Mesothelial cell of epicardium (in vitro differentiated cells): ENCODE measurements at places on chromosomes 2 and 18.

DNA sequence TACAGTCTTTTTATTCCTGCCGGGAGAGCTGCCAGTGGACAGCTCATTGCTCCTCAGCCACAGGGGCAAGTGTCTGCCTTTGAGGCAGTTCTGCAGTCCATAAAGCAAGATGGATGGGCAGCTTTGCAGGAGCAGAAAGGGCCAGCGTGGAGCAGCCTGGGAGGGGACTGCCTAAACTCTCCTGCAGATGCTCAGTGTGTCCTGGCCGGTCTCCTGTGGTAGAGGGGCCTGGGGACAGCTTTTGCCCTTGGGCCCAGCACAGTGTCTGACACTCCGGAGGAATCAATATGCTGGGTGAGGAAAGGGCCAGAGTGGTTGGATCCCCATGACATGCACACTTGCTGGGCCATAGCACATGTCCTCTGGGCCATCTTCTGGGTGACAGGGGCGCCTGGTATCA is 65.7 kb upstream of the DAPL1 start:
- H3K27me3 ChIP-seq = peaks cover 6% of the 10 kb centered on the region
- H3K4me3 ChIP-seq = no peak overlapping the region
- no peaks in the 10 kb centered on the region for H3K36me3 ChIP-seq
- no peak for DNase-seq

DNA sequence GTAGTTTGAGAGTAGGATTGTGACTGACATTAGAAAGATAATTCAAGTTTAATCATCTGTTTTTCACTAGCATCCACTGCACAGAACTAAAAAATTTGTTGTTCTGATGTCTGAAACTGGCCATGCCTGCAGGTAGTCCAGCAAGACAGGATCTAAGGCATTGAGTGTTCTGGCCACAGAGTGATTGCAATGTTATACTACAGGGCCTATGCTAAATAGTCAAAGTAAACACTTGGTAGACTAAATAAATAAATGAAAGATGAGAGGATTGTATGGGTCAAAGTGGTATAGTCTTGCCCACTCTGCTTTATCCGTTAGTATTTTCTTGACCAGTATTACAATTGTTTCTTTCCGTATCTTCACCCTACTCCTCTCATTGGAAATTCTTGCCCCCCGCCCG is 27.6 kb upstream of the FANCL start:
- H3K4me3 ChIP-seq = no peak overlapping the region
- peaks cover 3% of the 10 kb centered on the region for H3K4me1 ChIP-seq
- H3K27ac ChIP-seq = no peak overlapping the region
- no peaks in the 10 kb centered on the region for H3K36me3 ChIP-seq
- DNase-seq = no peak

GRCh38 chr18:57915865-57916582 is 112.9 kb upstream of the ATP8B1 start:
- DNase-seq = no peak
- H3K27ac ChIP-seq = peak overlapping the region; percentile 28
- no peaks in the 10 kb centered on the region for H3K36me3 ChIP-seq
- no peak overlapping the region for H3K4me3 ChIP-seq
- peaks cover 16% of the 10 kb centered on the region for H3K4me1 ChIP-seq
- H3K27me3 ChIP-seq = peaks cover 5% of the 10 kb centered on the region

GRCh38 chr2:10360460-10360849 is 57.8 kb downstream of the HPCAL1 start:
- no peak for DNase-seq
- no peaks in the 10 kb centered on the region for H3K36me3 ChIP-seq
- H3K27ac ChIP-seq = peak overlapping the region; percentile 36
- H3K4me1 ChIP-seq = peaks cover 11% of the 10 kb centered on the region
- no peak overlapping the region for H3K4me3 ChIP-seq

GRCh38 chr18:70422391-70422965 is 133.6 kb downstream of the SOCS6 start:
- DNase-seq = no peak
- no peak overlapping the region for H3K4me3 ChIP-seq
- peak overlapping the region; percentile 28 for H3K27ac ChIP-seq
- H3K27me3 ChIP-seq = peaks cover 5% of the 10 kb centered on the region
- peaks cover 37% of the 10 kb centered on the region for H3K4me1 ChIP-seq
- H3K36me3 ChIP-seq = no peaks in the 10 kb centered on the region

- H3K4me3 ChIP-seq = no peak overlapping the region
- peaks cover 7% of the 10 kb centered on the region for H3K4me1 ChIP-seq
- peaks cover 50% of the 10 kb centered on the region for H3K36me3 ChIP-seq
- DNase-seq = no peak
Observed at GRCh38 chr2:58157754-58158153, 83.4 kb downstream of the FANCL start.

GRCh38 chr2:47354848-47355204 is 48.1 kb upstream of the MSH2 start:
- no peak overlapping the region for H3K4me3 ChIP-seq
- H3K36me3 ChIP-seq = peaks cover 2% of the 10 kb centered on the region
- no peak overlapping the region for H3K27ac ChIP-seq
- H3K4me1 ChIP-seq = peaks cover 7% of the 10 kb centered on the region
- no peak for DNase-seq
- no peaks in the 10 kb centered on the region for H3K27me3 ChIP-seq

GRCh38 chr18:8794156-8794933 is 89.0 kb downstream of the MTCL1 start:
- no peak overlapping the region for H3K27ac ChIP-seq
- no peaks in the 10 kb centered on the region for H3K27me3 ChIP-seq
- H3K4me3 ChIP-seq = no peak overlapping the region
- peaks cover 19% of the 10 kb centered on the region for H3K4me1 ChIP-seq
- no peak for DNase-seq

DNA sequence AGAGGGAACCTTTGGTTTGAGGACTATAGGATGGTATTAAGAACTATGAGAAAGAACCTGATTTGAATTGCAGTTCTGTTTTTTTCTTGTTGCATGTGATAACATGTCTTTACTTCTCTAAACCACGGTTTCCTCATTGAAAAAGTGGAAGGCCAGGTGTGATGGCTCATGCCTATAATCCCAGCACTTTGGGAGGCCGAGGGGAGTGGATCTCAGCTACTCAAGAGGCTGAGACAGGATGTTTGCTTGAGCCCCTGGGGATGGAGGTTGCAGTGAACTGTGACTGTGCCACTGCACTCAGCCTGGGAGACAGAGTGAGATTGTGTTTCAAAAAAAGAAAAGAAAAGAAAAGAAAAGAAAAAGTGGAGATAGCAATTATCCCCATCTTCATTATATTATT is 32.3 kb downstream of the SCN9A start:
- no peak for DNase-seq
- no peak overlapping the region for H3K27ac ChIP-seq
- peaks cover 18% of the 10 kb centered on the region for H3K27me3 ChIP-seq
- no peaks in the 10 kb centered on the region for H3K36me3 ChIP-seq

DNA sequence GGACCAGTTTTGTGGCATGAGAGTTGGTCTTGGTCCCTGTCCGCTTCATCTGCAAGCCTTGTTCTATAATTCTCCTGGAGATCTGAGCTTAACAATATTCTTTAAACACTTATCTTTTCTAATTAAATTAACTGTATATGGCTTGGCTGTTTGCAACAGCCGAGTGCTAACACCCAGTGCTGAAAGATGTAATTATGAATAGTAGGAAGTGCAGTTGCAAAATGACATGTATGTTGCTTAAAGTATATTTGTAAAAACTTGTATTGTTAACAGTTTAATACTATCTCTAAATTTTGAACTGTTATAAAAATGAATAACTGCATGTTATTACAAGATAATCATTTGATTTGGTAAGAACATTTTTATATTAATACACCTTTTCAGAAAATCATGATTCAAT is 45.1 kb downstream of the CCDC102B start:
- H3K4me3 ChIP-seq = no peak overlapping the region
- DNase-seq = no peak
- no peaks in the 10 kb centered on the region for H3K27me3 ChIP-seq
- H3K27ac ChIP-seq = no peak overlapping the region
- peaks cover 17% of the 10 kb centered on the region for H3K4me1 ChIP-seq

DNA sequence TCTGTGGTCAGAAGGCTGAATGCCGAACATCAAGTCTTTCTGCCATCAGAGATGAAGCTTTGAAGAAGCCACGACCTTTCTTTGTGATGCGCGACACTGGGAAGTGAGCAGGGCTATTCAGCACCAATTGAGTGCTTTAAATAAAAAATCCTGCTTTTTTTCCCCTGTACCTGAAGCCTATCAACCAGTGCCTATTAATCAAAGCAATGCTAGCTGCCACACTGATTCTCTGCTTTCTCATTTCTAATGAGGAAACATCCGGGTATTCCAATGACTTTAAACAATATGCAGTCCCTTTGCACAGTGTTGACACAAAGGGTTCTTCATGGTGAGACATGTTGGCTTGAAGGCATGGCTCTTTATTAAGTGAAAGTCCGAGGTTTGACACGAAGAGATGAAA is 88.0 kb downstream of the GALR1 start:
- DNase-seq = no peak
- peaks cover 12% of the 10 kb centered on the region for H3K27me3 ChIP-seq
- H3K27ac ChIP-seq = no peak overlapping the region
- H3K36me3 ChIP-seq = no peaks in the 10 kb centered on the region
- H3K4me3 ChIP-seq = no peak overlapping the region

- H3K4me3 ChIP-seq = no peak overlapping the region
- H3K4me1 ChIP-seq = peaks cover 19% of the 10 kb centered on the region
- DNase-seq = no peak
Observed at GRCh38 chr2:83081826-83082690, 1377.0 kb downstream of the SUCLG1 start.

- no peak overlapping the region for H3K27ac ChIP-seq
- H3K36me3 ChIP-seq = no peaks in the 10 kb centered on the region
- H3K27me3 ChIP-seq = no peaks in the 10 kb centered on the region
- H3K4me3 ChIP-seq = no peak overlapping the region
- DNase-seq = no peak
Observed at GRCh38 chr2:187842978-187843847, 289.0 kb upstream of the TFPI start.

GRCh38 chr18:54557958-54558357 is 33.1 kb upstream of the DYNAP start:
- no peak overlapping the region for H3K4me3 ChIP-seq
- peaks cover 18% of the 10 kb centered on the region for H3K27me3 ChIP-seq
- DNase-seq = no peak
- no peak overlapping the region for H3K27ac ChIP-seq
- H3K36me3 ChIP-seq = no peaks in the 10 kb centered on the region

DNA sequence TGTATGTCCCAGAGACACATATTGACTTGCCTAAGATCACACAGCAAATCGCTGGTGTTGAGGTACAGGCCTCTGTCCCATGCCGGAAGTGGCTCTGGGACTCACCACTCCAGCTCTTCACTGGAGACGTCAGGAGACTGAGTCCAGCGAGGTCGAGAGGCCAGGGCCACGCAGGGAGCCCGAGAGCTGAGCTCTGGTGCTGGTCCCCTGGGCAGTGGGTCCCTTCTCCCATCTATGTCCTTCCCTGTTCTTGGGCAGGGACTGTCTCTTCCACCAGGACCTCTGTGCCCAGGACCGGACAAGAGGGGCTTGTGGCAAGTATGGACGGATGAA is 62.4 kb upstream of the TWIST2 start:
- H3K36me3 ChIP-seq = no peaks in the 10 kb centered on the region
- H3K27me3 ChIP-seq = peaks cover 3% of the 10 kb centered on the region
- peaks cover 9% of the 10 kb centered on the region for H3K4me1 ChIP-seq
- no peak overlapping the region for H3K4me3 ChIP-seq

DNA sequence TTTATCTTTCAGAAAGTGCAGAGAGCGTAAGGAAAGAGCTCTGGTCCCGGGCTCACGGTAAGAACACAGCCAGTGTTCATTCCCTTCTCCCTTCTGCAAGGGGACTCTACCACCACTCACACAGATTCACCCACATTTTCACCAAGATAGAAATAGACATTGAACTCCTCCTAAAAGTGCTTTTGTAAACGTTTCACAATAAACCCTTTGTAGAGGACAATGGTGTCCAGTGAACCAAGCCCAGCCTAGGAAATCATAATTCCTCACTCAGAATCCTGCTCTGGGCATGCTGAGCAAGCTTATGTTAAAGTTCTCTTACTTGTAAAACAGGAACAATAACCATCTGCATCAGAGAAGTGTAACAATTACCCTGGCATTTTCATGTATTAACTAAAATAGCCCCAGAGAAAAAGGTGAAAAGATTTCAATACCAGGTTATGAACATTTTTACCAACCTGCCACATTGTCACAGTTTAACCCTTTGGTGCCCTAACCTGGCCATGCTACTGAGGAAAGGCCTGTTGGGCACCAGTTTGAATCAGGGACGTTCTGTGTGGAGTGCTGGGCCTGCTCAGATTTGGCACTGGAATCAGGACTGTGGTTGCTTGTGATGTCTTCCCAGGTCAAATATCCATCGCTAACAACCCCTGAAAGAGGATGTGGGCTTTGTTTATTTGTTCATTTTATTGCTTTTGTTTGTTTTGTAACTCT is 22.5 kb upstream of the NDUFV2 start:
- H3K27ac ChIP-seq = no peak overlapping the region
- H3K4me3 ChIP-seq = no peak overlapping the region
- no peaks in the 10 kb centered on the region for H3K4me1 ChIP-seq
- H3K27me3 ChIP-seq = no peaks in the 10 kb centered on the region
- no peak for DNase-seq
- no peaks in the 10 kb centered on the region for H3K36me3 ChIP-seq

DNA sequence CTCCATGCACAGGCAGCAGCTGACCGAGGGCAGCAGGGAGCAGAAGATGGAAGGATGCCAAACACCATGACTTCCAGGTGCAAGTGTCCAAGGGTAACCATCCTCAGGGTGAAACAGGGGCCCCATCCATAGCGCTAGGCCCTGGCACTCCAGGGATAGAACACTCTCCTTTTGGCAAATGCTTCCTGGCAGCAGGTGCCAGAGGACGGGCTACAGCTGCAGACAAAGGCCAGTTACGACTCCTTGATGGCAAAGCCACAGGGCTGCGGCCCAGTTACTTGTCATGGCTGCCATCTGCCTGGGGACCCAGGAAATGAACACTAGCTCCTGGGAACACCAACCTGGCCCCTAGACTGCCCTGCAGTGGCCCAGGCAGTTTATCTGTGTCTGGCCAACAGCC is 178.8 kb downstream of the TMEM163 start:
- H3K27me3 ChIP-seq = peaks cover 7% of the 10 kb centered on the region
- no peaks in the 10 kb centered on the region for H3K36me3 ChIP-seq
- H3K27ac ChIP-seq = no peak overlapping the region
- no peak for DNase-seq

- no peak overlapping the region for H3K27ac ChIP-seq
- peaks cover 43% of the 10 kb centered on the region for H3K27me3 ChIP-seq
- no peak overlapping the region for H3K4me3 ChIP-seq
- DNase-seq = no peak
Observed at GRCh38 chr2:121288454-121289231, 3.6 kb upstream of the TFCP2L1 start.

- H3K36me3 ChIP-seq = no peaks in the 10 kb centered on the region
- DNase-seq = no peak
- H3K27ac ChIP-seq = no peak overlapping the region
- peaks cover 8% of the 10 kb centered on the region for H3K27me3 ChIP-seq
- H3K4me3 ChIP-seq = no peak overlapping the region
Observed at GRCh38 chr2:25023333-25023732, 18.5 kb upstream of the EFR3B start.

- peak overlapping the region; percentile 87 for H3K27ac ChIP-seq
- H3K4me1 ChIP-seq = peaks cover 41% of the 10 kb centered on the region
- no peak overlapping the region for H3K4me3 ChIP-seq
- no peak for DNase-seq
- no peaks in the 10 kb centered on the region for H3K36me3 ChIP-seq
Observed at GRCh38 chr2:205714058-205714776, 31.9 kb downstream of the NRP2 start.

- peak; percentile 53 for DNase-seq
- peaks cover 26% of the 10 kb centered on the region for H3K4me1 ChIP-seq
- H3K4me3 ChIP-seq = peak overlapping the region; percentile 77
- H3K36me3 ChIP-seq = peaks cover 18% of the 10 kb centered on the region
Observed at GRCh38 chr2:219570194-219570923, 980 bp downstream of the OBSL1 start.

GRCh38 chr2:175948191-175948590 is 53.9 kb downstream of the LNPK start:
- H3K36me3 ChIP-seq = peaks cover 20% of the 10 kb centered on the region
- H3K4me1 ChIP-seq = no peaks in the 10 kb centered on the region
- peak overlapping the region; percentile 43 for H3K27ac ChIP-seq
